ENCODE measurements at places on chromosomes 1 and 21.

DNA sequence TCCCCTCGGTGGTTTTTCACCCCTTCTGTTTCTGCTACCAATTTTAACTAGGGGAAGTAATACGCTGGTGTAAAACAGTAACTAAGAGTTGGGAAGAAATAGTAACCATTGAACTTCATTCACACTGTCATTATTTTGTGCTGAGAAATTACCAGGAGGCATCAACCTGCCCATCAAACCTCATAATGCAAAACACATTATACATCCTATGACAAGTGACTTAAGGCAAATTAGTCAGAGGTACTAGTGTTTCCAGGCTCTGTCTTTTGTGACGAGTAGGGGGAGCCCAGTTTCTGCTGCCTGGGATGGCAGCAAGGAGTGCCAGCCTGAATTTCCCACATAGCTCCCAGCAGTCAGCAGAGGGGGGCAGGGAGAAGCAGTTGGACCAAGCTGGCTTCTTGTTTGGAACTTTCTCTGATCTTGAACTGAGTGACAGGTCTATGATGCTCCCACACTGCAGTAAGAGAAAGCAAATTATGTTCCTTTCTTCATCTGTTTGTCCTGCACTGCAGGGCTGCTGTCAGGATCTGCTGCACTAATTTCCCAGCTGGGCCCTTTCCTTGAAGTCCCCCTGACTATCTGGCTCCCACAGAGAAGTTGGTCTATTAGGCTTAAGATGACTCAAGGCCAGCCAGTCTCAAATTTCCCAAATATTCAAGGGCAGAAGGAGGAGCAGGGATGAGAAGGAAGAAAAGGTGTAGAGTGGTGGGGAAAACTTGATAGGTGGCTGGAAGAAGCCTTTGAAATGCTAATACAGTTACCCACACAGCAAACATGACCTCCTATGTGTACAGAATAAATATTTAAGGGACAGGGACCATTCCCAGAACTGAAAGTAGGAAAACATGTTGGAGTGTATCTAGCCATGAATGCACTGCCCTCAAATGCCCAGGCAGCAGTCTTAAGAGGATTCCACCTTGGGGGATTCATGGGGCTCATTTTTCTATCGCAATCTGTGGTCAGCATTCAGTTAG, 322.8 kb downstream of the SEC16B start:
- no peak for DNase-seq

- DNase-seq: no peak
These were observed 55.9 kb downstream of the MT1HL1 start for GRCh38 chr1:236948381-236948780.

DNA sequence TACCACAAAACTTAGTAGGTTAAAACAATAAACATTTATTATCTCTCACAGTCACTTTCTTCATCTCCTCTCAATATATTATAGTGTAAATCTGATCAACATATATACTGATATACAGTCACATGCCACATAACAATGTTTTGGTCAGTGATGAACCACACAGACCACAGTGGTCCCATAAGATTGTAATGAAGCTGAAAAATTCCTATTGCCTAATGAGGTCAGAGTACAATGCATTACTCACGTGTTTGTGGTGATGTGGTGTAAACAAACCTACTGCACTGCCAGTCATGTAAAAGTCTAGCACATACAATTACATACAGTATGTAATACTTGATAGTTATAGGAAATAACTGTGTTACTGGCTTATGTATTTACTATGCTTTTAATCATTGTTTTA, 30.1 kb downstream of the OLFML3 start:
- no peak for DNase-seq

- DNase-seq: no peak
These were observed 55.9 kb downstream of the ZBTB18 start for GRCh38 chr1:244106837-244107493.

- DNase-seq: no peak
These were observed 38.4 kb downstream of the PKN2 start for GRCh38 chr1:88722492-88722891.

GRCh38 chr1:109225308-109225707, 11.6 kb downstream of the SARS1 start:
- DNase-seq: no peak

DNA sequence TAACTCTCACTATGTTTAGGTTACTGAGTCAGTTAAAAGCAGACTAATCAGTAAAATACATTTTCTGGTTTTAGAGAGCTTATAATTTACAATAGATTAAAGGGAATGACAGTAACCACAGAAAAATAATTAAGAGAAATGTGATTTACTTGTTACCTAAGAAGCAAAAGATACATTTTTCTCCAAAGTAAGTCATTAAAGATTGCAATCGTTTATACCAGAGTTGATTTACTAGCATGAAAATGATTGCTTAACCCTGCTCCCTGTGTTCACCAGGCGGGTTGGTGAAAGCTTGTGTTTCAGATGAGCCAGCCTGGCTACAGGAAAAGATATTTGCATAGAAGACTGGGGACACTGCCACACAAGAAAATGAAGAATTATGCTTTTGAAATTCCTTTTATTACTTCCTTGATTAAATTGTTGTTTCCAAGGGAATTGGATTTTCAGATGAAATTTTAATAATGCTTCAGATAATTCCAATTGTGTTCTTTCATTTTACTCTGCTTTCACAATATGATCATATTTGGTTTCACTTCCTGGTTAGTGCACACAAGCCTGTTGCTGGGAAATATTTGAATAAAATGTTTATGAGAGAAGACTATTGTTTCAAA, 27.9 kb downstream of the LRRC8B start:
- DNase-seq: no peak

- DNase-seq: no peak
These were observed 5.2 kb downstream of the GRIK3 start for GRCh38 chr1:37028981-37029617.

GRCh38 chr1:36728051-36728450, 245.3 kb upstream of the CSF3R start:
- no peak for DNase-seq

DNA sequence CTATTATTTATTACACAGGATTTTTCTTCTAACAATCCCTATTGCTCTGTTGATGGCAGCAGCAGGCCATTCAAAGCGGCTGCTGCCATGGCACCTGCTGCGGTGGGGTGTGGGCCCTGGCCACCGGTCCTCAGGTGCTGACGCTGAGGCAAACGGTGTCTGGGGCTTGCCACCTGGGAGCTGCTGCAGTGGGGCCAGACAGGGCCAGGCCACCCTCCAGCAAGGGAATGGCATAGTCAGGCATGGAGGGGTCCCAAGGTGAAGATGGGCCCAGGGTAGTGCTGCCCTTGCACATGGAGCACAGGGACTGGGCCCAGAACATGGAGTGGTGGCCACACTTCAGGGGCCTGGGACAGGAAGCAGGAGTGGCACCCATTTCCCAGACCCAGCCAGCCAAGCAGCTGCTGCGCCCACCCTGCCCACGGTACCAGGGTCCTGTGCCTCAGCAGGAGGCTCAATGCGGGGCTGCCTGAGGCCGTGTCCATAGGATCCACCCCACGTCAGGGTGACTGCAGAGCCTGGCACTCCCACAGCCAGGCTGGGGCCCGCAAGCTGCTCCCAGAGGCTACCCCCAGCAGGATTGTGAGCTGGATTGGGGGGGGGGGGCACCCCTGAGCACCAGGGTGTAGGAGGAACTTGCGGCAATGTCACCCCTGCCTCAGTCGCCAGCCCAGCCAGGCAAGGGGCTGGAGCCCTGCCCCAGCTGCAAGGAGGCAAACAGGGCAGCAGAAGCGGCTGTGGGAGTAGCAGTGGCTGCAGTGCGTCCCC, 53.9 kb upstream of the KRTAP11-1 start:
- no peak for DNase-seq
